Prostate gland (tissue), 2 donors: ENCODE measurements at places on chromosomes 4 and X. TPM values are rescaled to one million over a fixed set of nuclear protein-coding genes. Genes with fewer than 3 reads are reported as not detected.

The PDK3 gene
- total RNA-seq, result 54.3 TPM

The POU4F2 gene
- 0.51 TPM for total RNA-seq

The PAGE2 gene
- total RNA-seq, result not detected

The TBL1X gene
- total RNA-seq, result 76.9 TPM

The RHOXF2B gene
- total RNA-seq, result not detected

The AWAT2 gene
- not detected for total RNA-seq

The PPEF1 gene
- 1.9 TPM for total RNA-seq

The SASH3 gene
- 5.8 TPM for total RNA-seq

The TREX2 gene
- 5.8 TPM for total RNA-seq

The ZNF518B gene
- 23.3 TPM for total RNA-seq

The TLR10 gene
- total RNA-seq, result 0.14 TPM

The DACH2 gene
- total RNA-seq, result 0.23 TPM

The CLGN gene
- total RNA-seq, result 42.1 TPM

The CHRDL1 gene
- total RNA-seq, result 49.1 TPM

The GAGE12C gene
- not detected for total RNA-seq

The LEF1 gene
- total RNA-seq, result 26.8 TPM

The CNGA1 gene
- total RNA-seq, result 5.7 TPM

The MID1 gene
- total RNA-seq, result 26.1 TPM

The NOX1 gene
- 0.62 TPM for total RNA-seq

The H2AZ1 gene
- 148 TPM for total RNA-seq

The VCX3B gene
- total RNA-seq, result not detected

The CT45A2 gene
- total RNA-seq, result not detected

The EREG gene
- 0.51 TPM for total RNA-seq

The PCDH11X gene
- total RNA-seq, result 0.51 TPM

The IBSP gene
- not detected for total RNA-seq

The NEIL3 gene
- 0.51 TPM for total RNA-seq

The FHIP1A gene
- total RNA-seq, result 22.1 TPM

The ARSJ gene
- total RNA-seq, result 8.8 TPM

The NR3C2 gene
- 17.4 TPM for total RNA-seq

The RGN gene
- total RNA-seq, result 10.5 TPM

The NEUROG2 gene
- not detected for total RNA-seq

The GDPD2 gene
- not detected for total RNA-seq

The LONRF3 gene
- 3.5 TPM for total RNA-seq

The FAT1 gene
- total RNA-seq, result 215 TPM
